Activated naive CD8-positive, alpha-beta T cell treated with anti-CD3 and anti-CD28 coated beads, Interleukin-2, amount 50 U/mL, for 24 hours (primary cell): ENCODE measurements at places on chromosomes 12 and 14.
A peak's percentile ranks its signal among the peaks of the same experiment; 100 is the strongest.

DNA sequence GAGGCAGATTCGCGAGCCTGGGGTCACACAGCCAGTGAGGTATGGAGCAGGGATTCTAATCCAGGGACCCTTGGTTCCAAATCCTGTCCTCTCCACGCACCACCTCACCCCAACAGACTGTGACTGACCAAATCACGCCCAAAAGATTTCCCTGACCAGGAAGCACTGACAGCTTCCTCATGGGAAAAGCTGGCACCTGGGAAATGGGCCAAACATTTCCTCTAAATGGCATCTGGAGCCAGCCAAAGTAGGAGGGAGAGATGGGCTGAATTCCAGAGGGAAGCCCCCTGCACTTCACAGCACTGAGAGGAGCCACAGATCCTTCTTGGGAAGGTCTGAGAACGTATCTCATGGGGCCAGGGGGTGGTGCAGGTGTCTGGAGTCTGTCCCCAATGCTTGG lies 28.8 kb downstream of the CCDC92 start:
- DNase-seq = no peak

DNA sequence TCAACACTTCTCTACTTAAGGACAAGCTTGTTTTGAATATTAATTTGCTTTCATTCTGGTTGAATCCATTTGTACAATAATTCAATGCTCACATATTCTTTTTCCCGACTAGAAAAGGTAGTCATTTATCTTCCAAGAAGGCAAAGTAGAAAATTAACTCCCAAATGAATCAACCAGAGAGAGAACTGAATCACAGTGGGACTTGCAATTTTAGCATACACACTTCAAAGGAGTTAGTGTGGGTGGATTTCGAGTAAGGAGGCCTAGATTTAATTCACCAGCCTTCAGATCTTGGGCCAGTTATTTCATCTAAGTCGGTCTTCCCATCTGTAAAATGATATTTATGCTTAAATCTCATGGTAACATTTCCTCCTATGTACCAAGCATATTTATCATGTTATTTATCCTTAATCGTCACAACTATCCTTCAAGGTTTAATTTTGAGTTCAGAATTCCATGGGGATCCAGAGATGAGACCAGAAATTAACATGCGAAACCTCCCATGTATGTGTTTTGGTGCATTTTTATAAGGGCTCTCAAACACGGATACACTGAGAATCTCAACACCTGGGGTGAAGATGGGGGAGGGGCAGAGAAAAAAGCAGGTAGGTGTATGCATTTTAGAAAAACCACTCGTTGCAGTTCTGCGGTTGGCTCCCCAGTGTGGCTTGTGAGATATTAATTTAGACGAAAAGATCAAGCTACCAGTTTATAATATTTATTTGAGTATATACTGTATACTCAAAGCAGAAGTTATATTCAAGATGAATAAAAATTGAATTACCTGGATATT lies 38.9 kb upstream of the IL22 start:
- no peak for DNase-seq

- no peak for DNase-seq
Observed at GRCh38 chr12:25130741-25131188, 64.2 kb downstream of the DNAI7 start.

DNA sequence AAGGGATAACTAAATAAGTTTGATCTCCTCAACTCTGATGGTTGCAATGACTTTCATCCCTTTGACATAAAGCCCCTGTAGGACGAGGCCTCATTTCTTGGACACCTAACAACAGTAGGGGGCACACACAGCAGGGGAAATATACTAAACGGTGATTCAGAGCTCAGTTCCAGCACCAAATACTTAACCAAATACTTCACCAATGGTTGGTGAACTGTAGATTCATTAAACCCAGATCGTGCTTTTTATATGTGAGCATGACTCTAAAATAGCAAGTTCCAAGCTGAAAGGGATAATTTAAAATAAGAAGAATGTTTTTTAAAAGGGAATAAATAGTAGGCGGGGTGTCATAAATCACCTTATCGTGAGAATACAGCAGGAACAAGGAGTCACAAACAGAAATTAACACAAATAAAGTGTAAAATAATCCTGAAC lies 53.2 kb downstream of the ATG2B start:
- no peak for DNase-seq

GRCh38 chr12:39235990-39236767 lies 206.7 kb downstream of the KIF21A start:
- DNase-seq = no peak

- DNase-seq = no peak
Observed at GRCh38 chr12:125070661-125071390, 5.6 kb downstream of the AACS start.

DNA sequence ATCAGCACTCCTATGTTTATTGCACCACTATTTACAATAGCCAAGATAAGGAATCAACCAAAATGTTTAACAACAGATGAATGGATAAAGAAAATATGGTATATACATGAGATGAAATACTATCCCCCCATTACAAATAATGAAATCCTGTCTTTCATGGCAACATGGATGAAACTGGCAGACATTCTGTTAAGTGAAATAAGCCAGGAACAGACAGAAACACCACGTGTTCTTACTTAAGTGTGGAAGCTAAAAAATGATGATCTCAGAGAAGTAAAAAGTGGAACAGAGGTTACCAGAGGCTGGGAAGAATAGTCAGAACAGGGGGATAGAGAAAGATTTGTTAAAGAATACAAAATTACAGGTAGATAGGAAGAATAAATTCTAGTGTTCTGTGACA lies 113.7 kb upstream of the MDM1 start:
- no peak for DNase-seq

DNA sequence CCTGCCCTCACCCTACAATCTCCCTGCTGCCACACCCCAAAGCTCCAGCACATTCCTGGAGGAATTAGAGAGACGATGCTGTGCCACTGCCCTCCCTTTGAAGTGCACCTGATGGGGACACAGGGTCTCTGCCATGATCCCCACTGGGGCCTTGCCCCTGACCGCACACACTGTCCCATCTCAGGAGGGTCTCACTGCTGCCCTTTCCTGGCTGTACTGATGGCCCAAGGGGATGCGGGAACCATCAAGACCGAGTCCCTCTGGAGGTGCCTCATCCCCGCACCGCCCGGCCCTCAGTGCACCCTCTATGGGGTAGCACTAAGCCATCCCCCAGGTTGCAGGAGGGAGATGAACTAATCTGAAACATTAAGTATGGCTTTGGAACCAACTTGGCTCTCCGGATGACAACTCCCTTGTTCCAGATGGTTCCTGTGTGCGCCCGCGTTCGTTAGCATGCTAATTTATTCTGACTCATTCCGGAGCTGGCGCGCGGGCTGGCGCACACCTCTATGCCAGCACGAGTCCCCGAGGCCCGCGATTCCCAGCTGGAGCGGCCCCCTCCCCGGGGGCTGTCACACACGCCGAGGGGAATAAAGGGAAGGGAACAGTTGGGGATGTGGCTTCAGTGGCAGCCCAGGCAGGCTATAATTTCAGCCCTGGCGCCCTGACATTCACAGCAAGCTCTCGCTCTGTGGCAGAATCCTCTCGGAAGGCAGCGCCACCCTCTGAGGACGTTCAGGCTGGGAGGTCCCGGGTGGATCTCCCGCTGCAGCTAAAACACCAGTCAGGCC lies 34.2 kb upstream of the C14orf180 start:
- no peak for DNase-seq

GRCh38 chr12:67807814-67808213 lies 159.3 kb downstream of the DYRK2 start:
- no peak for DNase-seq

DNA sequence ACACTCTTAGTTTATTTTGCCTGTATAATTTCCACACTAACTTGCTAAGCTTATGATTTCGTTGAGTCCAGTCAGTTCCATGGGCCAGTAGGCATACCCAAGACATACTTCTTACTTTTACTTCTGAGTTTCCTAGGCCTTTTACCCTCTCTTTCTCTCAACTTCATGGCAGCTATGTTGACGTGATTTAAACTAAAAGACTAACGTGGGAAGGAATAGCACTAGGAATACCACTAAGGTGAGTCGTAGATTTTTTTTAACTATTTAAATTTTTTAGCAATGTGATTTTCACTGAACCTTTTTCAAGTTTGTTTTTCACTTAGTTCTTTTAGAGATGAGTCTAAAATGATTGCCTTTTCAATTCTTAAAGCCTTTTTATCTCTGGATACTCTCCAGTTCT lies 793.5 kb upstream of the NOVA1 start:
- no peak for DNase-seq

GRCh38 chr14:52033101-52033642 lies 35.7 kb downstream of the NID2 start:
- no peak for DNase-seq

GRCh38 chr14:69133206-69134125 lies 19.5 kb downstream of the DCAF5 start:
- no peak for DNase-seq

DNA sequence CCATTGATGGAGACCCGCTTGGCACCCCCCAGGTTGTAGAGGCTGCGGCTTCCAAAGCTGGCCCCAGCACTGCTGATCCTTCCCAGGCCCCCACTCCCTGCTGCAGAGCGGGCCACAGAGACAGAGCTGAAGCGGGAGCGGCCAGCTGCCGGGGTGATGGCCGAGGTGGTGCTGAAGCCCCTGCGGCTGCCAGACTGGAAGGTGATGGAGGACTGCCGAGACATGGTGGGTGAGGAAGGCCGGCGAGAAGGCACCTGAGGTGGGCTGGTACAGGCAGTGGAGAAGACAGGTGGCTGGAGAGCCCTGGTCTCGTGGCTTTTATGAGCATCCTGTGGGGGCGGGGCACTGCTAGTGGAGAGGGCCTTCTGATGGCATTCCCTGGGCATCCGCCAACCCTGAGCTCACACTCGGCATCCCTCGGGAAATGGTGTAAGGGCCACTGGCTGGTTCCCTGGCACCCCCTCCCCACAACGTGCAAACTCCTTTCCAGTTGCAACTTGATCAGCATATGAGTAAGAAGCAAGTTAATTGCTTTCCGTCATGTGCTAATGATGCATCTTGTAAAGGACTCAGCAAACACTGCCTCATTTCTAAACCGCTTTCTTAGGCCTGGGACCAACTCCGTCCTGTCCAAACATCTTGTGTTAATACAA lies at the start of gene KRT75:
Gene KRT75, minus strand, starts transcription at position 291 of the 653 bp plus-strand sequence. Its CDS starts 67 bp downstream, at position 224.
- DNase-seq = no peak

GRCh38 chr14:100025111-100025510 lies 40.1 kb upstream of the EVL start:
- peak; percentile 20 for DNase-seq

GRCh38 chr12:132602572-132603239 lies 7.7 kb downstream of the LRCOL1 start:
- no peak for DNase-seq

DNA sequence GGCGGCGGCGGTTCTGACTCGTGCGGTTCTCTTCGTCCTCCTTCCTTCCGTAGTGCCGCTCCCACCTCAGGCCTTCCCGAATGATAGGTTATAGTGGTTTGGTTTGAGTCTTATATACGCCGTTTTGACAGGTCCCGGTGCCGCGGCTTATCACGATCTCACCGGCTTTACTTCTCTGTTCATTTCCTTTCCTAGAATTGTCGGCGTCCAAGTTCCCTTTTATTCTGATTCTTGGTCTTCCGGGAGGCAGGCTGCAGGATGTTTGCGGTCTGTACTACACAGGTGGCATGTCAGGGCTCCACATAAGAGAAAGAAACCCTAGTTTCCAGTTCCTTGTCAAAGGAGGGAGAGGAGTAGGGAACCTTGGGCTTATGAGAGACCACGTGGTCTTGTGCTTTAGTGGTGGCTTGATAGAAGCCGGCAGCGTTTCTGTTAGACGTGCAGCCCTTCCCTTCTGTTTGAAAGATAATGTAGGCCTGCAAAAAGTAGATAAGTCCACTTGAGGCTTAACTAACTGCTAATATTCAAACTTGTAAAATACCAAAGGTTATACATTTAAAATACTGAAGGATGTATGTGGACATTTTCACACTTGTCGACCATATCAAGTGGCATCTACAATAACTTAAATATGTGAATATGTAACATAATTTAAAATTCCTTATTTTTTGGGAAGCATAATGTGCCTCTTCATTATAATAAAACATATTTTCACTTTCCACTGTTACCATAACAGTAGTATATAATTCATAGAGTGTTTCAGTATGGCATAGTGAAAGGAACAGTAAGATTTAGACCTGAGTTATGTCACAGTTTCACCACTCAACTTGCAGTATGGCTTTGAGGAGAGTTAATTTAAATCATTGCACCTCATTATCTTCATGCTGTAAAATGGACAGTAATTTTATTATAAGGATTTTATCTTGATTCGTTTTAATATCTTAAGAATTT lies 804 bp downstream of the USP15 start:
- DNase-seq = peak; percentile 48

DNA sequence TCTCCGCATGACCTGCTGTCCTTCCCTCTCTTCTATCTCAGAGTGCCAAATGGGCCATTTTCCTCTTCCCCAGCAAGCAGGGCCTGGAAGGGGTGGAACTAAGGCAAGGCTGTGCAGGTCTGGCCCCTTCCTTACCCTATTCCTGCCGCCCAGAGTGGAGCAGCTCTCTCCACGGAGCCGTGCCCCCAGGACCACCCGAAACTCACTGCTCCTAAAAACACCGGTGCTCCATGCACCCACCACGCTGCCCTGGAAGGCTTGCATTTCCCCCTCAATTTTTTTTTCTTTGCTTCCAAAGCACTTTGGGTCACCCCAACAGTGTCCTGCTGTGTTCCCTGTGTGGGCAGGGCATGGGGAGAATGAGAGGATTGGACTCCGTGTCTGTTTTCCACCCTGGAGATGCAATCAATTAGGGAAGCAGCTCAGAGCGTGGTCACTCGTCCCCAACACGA lies 48.5 kb upstream of the MEG3 start:
- no peak for DNase-seq

GRCh38 chr14:68346556-68347343 lies 446.1 kb downstream of the ZFP36L1 start:
- no peak for DNase-seq

DNA sequence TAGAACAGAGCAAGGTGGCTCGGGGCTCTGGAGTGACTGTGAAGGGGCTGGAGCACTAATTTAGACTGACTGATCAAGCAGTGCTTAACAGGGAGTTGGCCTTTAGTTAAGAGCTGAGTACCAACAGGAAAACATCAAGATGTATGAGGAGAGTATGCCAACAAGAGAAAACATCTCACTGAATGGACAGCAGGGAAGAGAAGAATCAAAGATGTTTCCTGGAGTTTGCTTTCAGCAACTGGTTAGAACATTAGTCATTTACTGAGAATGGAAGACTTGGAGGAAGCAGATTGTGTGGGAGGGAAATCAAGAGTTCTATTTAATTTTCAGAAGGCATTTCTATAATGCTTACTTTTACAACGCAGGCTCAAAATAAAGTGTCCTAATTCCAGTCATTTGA lies 259.3 kb downstream of the ADAMTS20 start:
- no peak for DNase-seq

DNA sequence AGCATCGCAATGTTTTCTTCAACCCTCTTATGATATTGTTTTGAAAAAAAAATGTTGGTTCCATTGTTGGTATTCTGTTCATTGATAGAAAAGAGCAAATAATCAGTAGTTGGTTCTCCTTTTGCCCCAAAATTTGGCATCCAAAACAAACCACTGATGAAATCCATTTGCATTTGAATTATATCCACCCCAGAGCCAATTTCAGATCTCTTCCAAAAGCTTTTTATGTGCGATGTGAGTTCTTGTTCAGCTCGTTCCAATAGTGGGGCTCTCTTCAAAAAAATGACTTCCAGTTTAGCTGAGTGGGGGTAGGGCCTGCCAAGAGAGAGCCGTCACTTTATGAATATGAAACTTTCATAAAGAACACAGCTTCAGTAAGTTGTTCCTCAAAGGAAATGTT lies 130.7 kb downstream of the DIO2 start:
- no peak for DNase-seq

- DNase-seq = peak; percentile 76
Observed at GRCh38 chr12:132506328-132507160, 16.6 kb downstream of the FBRSL1 start.
